BE2C (cell line): ENCODE measurements at places on chromosomes 2 and 18.

DNA sequence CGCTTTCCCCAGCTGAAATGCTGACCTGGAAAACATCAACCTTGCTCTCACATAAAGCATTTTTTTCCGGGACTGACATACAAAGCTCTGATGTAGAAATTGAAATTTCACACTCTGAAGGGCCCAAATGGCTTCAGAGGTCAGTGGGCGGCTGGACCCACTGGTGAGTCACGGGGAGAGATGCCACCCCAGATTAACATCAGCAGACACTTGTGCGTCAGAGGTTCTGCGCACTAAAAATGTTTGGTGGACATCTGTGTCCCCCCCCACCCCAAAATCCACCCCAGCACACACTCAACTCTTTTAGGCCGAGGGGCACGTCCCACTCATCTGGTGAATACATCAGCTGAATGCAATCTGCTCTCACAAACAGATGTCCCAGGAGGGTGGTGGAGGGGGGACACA is 208.9 kb downstream of the ASB1 start:
- DNase-seq = no peak

- no peak for DNase-seq
These were observed 318.0 kb downstream of the FIGN start for GRCh38 chr2:163417596-163418337.

DNA sequence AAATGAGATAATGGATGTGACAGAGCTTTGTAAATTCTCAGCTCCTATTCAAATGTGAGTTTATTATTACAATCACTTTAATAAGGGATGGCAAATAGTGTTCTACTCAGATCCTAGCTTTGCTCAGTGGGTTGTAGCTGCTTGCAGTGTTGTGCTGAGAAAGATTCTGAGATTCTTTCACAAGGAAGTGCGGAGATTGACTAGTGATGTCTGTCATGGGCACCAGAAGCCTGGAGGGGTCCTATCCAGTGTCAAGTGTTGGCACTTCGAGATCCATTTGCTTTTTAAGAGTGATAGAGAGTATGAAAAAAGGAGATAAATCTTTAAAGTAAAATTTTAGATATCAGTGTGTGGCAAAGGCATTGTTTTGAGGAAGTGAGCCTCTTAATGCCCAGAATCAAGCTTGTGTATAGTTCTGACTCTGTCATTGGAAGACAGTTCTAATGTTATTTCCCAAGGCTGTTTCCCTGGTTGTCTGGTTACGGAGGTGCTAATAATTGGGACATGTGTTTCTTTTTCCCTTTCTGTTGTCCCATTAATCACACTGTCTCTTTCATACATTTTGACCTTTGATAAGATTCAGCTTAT is 181.7 kb upstream of the SPRED2 start:
- no peak for DNase-seq

GRCh38 chr18:27447930-27448329 is 262.8 kb upstream of the CHST9 start:
- no peak for DNase-seq
